ENCODE measurements at places on chromosomes 11 and 22.

DNA sequence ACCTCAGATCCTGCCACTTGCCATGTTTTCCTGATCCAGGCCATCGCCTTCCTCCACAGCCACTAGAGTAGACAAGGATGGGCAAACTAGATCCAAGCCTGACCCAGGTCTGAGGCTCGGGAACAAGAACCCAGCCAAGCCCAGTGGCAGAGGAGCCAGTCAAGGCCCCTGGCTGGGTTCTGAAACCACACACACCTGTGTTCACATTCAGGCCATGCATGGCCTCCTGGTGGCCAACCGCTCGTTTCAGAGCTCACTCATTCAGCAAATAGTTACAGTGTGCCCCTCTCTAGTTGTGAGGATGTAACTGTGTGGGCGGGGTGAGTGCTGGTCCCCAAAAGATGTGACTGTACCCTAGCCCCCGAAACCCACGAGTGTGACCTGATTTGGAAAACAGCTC lies 337.6 kb downstream of the CTTN start:
- no peak for DNase-seq

DNA sequence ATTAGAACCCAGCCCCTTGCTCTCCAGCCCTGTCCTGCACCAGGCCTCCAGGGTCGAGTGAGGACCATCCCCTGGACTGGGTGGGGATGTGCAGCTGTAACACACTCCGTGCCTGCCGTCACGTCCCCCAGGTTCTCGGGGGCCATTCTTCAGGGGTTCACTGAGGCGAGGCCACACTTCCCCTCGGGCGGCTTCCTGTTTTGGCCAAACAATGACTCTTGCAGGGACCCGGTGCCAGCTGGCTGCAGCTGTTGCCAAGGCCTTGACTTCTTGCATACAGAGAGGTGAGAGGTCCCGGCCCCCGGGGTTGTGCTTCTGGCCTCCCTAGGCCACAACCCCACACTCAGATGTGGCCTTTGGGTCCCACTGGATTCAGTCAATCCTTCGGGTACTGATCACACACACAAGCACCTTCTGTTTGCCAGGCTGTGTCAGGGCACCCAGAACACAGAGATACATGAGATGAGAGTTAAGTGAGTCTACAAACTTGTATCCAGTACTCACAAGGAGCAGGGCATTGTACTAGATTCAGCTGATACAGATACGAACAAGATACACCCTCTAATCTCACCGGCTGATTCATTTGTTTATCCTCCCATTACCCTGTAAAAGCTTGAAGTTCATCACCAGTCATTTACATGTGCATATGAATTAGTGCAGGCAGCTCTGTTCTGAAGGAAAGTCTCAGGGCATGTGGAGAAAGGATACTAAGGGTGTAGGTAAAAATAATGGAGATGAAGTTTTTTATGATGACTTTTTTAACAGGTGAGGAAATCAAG lies 32.9 kb downstream of the LRRC32 start:
- no peak for DNase-seq

GRCh38 chr11:68974421-68975194 lies 6.2 kb downstream of the MRGPRD start:
- no peak for DNase-seq

DNA sequence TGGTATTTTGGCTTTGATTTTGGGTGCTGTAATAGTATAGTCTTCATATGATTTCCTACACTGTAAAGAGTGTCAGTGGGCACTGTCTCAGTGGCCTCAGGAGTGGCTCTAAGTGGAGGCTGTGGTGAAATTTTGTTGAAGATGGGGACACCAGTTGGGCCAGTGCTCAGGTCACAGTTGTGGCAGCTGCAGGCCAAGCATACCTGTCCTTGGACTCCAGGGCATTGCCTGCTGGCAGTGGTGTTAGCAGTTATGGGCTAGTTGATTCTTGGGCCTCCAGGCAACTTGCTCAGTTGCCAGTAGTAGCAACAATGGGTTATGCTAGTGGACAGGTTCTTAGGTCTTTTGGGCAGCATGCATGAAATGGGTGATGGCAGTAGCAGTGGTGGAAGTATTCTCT lies 39.2 kb upstream of the SLC22A25 start:
- DNase-seq, result no peak

DNA sequence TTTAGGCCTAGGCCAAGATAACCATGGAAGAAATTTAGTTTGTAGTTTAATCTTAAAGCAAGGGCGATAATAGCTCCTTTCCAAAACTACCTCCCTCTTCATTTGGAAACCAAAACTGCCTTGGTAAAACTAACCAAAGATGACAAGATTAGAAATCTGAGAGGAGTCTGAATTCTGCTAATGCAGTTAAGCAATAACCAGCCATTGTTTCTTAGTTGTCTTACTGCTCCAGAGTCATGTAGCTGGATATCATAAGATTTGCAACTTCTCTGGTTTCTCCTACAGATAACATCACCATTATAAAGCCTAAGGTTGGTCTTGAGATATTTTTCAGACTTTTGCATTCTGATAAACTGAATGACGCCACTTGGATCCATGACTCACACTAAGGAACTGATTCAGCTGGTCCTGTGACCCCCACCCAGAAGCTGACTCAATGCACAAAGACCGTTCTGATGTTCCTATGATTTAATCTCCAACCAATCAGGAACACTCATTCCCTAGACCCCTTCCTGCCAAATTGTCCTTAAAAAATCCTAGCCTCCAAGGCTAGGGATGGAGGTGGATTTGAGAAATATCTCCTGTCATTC lies 200.8 kb downstream of the LUZP2 start:
- no peak for DNase-seq

GRCh38 chr11:134647066-134647743 lies 235.2 kb upstream of the B3GAT1 start:
- no peak for DNase-seq

- DNase-seq, result peak; percentile 10
These were observed 85.2 kb downstream of the FLI1 start for GRCh38 chr11:128779036-128779435.

GRCh38 chr11:104060820-104061219 lies 24.4 kb downstream of the DDI1 start:
- DNase-seq, result no peak

GRCh38 chr11:115548878-115549528 lies 44.8 kb upstream of the CADM1 start:
- no peak for DNase-seq

DNA sequence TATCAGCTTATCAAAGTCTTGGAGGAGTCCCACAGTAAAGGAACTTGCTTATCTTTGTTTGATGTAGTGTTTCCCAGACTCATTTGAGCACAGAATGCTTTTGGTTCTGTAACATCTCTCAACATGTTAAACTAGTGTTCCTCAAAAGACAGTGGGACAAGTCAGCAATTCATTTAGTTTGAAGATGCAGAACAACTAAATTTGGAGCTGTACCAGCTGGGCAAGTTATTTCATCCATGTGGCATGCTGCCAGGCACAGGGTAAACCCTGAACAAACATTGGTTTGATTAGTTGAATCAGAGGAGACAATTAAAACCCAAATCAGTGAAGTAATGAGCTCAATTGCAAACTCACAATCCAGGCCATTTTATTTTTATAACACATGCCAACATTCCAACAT lies 141.2 kb downstream of the CSNK2A3 start:
- DNase-seq, result no peak

DNA sequence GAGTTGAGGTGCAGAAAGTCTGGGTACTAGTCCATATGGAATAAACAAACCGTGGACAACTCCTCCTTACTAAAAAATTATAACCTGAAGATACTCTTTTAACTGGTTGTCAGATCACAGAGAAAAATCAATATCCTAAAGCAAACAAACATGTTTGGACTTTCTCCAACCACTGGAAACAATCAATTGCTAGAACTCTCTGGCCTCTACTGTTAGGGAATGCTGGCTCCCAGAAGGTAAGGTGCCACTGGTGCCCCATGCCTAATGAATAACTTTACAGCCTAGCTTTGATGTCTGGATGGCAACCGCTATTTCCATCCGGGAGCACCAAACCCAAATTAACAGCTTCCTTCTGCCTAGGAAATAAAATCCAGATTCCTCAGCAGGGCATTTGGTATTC lies 74.5 kb downstream of the AMBRA1 start:
- DNase-seq, result no peak

- DNase-seq, result no peak
These were observed 522.9 kb downstream of the NTM start for GRCh38 chr11:131893103-131893890.

DNA sequence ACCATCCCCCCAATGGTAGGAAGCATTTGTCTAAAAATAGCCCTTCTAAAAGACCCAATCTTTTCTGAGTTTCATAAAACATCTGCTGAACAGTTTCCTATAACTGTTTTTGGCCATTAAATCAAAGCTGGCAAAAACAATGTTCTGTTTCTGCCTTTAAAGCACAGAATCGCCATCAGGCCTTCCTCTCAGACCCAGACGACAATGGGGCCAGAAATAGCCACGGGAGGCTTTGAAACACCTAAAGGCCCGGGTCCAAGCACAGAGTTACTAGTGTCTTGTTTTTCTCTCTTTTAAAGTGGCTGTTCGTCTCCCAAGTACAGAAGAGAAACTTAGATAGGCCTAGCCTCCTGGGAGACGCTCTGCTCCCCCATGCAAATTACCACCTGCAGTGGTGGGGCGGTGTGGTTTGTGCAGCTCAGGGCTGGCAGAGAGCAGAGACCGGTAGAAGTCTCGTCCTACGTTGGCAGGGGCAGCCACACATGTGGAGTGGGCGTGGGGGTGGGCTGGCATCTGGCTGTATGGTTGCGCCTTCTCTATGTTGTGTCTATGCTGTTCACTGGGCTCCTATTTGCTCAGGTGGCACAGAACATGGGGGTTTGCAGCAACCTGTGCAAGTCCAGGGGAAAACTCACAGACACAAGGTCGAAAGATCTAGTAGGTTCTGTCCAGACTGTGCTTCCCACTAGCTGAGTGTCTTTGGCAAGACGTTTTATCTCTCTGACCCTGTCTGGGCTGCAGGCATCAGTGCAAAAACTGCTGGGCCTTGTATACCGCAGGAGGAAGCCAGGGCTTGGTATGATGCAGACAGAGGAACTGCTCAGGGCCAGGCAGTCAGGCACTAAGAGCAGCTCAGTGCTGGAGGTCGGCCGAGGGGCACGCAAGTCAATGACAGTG lies 23.6 kb upstream of the ETS1 start:
- DNase-seq, result no peak

DNA sequence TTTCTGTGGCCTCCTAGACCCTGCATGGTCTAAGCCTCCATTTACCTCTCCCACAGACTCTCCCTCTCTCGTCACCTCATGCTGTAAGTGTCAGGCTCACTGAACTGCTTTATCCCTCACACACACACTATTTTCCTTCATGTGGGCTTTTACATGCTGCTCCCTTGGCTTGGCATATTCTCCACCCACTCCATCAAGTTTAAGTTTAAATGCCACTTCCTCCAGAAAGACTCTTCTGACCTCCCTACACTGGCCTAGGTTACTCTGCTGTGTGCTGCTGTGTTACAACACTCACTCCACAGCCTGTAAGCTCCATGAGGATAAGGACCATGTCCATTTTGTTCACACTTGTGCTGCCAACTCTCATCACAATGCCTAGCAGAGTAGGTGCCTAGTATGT lies 2.5 kb downstream of the DCHS1 start:
- no peak for DNase-seq

DNA sequence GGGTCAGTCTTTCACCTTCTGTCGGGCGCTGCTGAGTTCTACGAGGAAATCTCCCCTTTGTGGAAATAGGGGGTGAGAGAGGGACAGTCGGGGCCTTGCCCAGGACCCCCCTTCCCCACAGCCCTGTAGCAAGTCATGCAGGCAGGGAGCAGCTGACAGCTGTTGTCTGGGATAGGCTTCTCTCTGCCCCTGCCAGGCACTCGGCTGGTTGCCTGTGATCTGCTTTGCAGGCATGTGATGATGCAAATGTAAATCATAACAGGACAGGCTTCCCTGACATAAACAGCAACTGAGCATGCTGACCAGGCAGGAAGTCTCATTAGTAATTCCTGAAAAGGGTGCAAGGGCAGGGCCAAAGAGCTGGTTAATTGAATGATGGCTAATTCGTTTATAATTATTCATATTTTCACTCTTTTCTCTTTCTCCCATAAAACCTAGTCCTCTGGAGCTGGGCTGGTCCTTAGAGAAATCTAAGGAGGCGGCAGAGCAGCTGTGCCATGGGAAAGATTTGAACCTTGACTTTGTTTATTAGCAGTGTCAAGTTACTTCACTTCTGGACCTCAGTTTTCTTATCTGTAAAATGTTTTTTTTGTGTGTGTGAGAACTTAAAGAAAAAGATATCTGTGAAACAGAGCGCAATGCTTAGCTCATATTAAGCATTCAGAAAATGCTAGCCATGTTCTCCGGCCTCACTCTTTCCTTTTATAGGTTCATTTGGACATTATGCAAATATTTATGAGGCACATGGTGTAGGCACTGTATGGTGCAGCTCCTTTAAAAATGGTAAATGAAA lies 129.7 kb downstream of the LDLRAD3 start:
- peak; percentile 97 for DNase-seq

DNA sequence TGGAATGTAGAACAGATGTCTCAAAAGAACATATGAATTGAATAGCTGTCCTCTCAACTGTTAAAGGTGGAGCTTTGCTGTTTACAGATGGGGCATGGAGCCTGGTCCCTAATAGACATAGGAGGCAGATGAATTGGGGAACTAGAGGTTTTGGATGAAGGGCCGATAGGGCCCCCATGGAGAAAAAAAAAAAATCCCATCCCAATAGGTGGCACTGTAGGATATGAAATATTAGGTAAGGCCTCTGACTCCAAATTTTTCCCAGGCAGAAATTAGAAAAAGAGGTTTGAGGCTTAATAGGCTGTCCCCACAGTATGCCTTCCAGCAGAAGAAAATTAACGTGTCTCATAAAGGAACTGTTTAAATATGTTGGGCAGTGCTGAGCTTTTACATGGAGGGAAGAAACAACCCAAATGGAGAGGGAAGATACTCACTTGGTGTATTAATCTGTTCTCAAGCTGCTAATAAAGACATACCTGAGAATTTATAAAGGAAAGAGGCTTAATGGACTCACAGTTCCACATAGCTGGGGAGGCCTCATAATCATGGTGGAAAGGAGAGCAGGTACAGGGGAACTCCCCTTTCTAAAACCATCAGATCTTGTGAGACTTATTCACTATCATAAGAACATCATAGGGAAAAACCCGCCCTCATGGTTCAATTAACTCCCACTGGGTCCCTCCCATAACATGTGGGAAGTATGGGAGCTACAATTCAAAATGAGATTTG lies 30.1 kb upstream of the TMEM45B start:
- peak; percentile 27 for DNase-seq

GRCh38 chr11:9512370-9513019 lies 51.7 kb downstream of the ZNF143 start:
- peak; percentile 52 for DNase-seq

- no peak for DNase-seq
These were observed 50.9 kb downstream of the ISX start for GRCh38 chr22:35116817-35117216.
